ENCODE measurements at places on chromosomes 2 and 18.

DNA sequence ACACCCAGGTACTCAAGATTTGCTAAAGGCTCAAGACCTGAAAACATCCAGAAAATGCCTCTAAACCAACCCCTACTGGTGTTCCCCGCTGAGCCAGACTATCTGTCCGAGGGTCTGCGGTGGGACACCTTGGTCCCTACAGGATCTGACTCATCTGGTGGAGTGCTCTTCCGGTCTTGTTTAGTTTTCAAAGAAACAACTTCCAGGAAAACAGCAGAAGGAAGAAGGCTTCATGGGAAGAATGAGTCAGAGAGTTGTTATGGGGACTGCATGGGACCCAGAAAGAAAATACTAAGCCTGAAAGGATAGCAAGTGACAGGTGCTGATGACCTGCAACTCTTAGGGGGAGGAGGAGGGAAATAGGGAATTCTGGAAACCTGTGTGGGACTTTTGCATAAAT, 41.3 kb downstream of the ZFP36L2 start:
- no peak for DNase-seq

GRCh38 chr2:47177043-47177565, 22.0 kb upstream of the STPG4 start:
- no peak for DNase-seq

DNA sequence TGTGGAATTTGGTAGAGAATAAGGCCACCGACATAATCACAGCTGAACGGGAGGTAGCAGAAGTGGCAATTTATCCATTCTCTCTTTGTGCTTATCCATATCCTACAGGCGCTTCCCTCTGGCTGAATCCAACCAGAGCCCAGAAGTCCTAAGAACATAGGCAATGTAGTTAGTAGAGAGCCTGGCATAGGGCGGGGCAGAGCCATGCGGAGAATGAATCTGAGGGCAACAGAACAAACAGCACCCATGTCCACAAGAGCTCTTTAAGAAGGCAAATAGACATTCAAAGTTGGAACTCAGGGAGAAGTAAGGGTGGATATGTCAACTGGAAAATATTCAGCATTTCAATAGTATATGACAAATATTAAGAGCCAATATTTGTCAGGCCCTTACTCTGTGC, 305.9 kb upstream of the VWC2L start:
- DNase-seq: no peak

- no peak for DNase-seq
These were observed 98.4 kb downstream of the UXS1 start for GRCh38 chr2:106095478-106096298.

- no peak for DNase-seq
These were observed 8.4 kb upstream of the NT5DC4 start for GRCh38 chr2:112712465-112712864.

GRCh38 chr2:213202011-213202410, 50.6 kb upstream of the IKZF2 start:
- DNase-seq: no peak

All from fibroblast of skin of right biceps (primary cell).